Stimulated activated CD8-positive, alpha-beta memory T cell treated with anti-CD3 and anti-CD28 coated beads, Interleukin-7, amount 100 ng/mL, for 1 hour (primary cell): ENCODE measurements at places on chromosomes 11 and 22.

DNA sequence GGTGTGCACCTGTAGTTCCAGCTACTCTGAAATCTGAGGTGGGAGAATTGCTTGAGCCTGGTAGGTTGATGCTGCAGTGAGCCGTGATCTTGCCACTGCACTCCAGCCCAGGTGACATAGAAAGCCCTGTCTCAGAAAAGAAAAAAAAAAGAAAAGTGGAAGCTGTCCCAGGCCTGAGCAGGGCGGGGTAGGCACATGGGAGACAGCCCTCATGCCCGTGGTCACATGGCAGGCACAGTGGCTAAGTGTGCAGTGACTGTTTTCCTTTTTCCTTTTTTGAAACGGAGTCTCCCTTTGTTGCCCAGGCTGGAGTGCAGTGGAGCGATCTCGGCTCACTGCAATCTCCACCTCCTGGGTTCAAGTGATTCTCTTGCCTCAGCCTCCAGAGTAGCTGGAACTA is 7.8 kb downstream of the OTUB1 start:
- no peak for DNase-seq

GRCh38 chr11:93686812-93687211 is 25.3 kb downstream of the CEP295 start:
- DNase-seq: no peak

GRCh38 chr11:92180664-92181251 is 43.9 kb upstream of the FAT3 start:
- DNase-seq: no peak

GRCh38 chr11:13375798-13376197 is 87.2 kb downstream of the BTBD10 start:
- no peak for DNase-seq

- DNase-seq: no peak
Observed at GRCh38 chr11:95262994-95263765, 32.2 kb upstream of the SESN3 start.

GRCh38 chr11:28702871-28703270 is 594.7 kb downstream of the METTL15 start:
- no peak for DNase-seq

DNA sequence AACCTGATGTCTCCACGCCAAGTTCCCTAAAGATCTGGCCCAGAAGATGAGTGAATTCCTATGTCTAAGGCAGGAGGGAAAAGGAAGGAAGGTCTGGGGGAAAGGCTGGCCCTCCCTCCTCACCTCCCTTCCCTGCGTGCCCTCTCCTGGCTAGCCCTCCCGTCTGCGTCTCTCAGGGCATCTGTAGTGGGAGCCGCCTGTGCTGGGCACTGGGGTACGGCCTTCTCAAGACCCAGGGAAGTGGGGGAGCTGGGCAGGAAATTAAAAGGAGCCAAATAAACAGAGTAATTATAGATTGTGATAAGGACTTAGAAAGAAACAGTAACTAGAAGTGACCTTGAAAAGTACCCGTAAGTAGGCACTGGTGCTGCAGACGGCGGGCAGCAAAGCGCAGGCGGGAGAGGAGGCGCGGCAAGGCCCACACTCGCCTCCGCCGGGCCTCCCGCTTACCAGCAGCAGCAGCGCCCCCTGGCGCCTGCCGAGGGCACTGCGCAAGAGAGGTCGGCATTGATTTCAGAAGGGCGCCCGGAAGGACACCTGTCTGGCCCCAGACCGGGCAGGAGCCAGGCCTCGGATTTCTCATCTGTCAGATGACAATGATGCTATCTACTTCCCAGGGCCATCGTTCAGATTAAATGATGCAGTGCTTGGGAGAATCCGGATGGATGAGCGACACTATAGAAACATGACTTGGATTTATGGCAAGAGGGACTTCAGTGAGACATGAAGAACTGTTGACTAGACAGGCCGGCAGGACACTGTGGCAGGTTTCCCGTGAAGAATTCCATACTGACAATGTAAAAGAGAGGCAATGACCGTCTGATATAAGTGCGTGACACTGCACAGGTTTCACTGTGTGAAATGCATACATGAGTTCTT is 7.3 kb downstream of the KCNJ1 start:
- DNase-seq: peak; percentile 62

GRCh38 chr11:18974192-18974591 is 35.0 kb upstream of the MRGPRX1 start:
- DNase-seq: no peak

GRCh38 chr11:55970935-55971334 is 1.2 kb upstream of the OR10AG1 start:
- DNase-seq: no peak

DNA sequence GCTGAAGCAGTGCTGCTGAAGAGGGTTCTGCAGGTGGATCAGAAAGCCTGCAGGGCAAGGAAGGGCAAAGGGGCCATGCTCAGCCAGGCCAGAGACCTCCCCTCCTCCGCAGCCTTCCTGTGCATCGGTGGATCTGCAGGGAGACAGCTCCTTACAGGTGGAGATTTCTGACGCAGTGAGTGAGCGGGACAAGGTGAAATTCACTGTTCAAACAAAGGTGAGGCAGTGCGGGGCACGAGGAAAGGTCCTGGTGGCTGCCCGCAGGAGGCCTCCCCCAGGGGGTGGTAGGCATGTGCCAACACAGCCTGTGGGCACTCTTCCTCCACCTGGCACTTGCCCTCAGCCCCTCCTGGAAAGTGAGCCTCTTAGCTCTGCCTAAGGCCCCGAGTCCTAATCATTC is 8.6 kb downstream of the CFL1 start:
- no peak for DNase-seq

- DNase-seq: no peak
Observed at GRCh38 chr11:22193348-22194051, 615 bp downstream of the ANO5 start.

GRCh38 chr11:3030289-3031070 is 26.7 kb downstream of the CARS1 start:
- DNase-seq: no peak

DNA sequence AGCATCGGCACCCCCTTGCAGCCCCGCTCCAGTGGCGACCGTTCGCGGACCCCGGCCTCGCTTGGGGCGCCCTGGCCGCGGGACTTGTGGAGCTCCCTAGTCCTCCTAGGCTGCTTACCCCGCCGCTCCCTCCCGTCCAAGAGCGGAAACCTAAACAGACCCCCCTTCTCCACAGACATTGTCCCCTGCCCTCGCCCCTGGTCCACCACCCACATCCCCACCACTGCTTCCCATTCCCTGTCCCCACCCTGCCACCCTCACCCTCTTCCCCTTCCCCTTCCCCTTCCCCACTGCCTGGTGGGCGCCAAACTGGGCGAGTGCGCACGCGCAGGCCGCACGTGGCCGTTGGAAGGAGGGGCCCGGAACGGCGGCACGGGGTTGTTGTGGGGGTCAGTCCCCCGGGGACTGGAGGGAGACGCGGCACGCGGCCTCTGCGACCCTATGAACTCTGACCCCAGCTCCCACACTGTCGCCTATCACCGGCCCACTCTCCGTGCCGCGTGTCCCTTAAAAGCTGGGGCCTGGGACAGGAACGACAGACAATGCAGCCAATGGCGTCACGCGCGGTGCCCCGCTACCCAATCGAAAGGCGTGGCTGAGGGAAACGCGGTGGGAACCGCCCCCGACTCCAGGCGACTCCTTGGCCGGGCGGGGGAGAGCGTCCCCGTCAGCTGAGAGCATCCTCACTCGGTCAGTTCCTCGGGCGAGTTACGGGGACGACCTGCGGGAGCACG is at the start of gene SNX32:
Gene SNX32 (plus strand): TSS at position 667 of the 734 bp plus-strand sequence. CDS start 103 bp downstream, outside the sequence.
- DNase-seq: peak; percentile 88

DNA sequence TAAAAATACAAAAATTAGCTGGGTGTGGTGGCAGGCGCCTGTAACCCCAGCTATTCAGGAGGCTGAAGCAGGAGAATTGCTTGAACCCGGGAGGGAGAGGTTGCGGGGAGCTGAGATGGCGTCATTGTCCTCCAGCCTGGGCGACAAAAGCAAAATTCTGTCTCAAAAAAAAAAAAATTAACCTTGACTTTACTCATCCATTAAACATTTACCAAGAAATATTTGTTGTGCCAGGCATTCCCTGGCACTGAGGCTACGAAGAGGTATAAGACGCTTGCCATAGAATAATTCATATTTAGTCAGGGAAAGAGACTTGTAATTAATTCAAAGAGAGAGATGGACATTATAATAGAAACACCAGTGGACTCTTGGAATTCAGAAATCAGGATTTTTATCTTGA is 13.2 kb upstream of the PAFAH1B2 start:
- no peak for DNase-seq

DNA sequence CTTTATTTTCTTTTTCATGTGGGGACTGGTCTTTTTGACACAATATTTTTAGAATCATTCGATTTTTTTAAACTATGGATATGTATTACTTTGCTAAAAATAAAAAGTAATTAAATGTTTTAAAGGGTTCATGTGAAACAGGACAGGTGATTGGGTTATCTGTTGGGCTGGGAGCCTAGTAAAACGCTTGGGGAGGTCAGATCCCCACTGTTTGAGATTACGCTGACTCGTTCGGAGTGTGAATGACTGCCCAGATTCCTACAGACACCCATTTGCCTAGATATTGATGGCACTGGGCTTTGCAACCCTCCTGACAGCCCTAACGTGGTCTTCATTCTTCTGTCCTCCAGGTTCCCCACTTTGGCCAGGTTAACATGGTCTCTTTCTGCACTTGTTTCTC is 62.9 kb upstream of the UBASH3B start:
- no peak for DNase-seq

- DNase-seq: no peak
Observed at GRCh38 chr11:8043756-8044155, 37.3 kb upstream of the TUB start.

DNA sequence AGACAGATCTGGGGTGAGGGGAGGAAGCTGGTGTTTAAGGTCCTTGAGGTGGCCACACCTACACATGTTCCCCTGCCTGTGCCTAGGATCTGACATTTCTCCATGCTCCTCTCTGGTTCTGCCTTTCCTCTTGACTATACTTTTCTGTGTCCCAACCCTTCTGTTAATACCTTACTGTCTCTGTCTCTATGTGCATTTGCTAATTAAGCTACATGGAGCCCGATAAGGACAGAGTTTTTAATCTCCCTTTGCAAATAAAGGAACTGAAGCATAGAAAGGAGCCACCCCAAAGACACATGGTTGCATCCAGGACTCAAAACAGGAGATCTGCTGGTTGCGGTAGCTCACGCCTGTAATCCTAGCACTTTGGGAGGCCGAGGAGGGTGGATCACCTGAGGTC is 33.1 kb upstream of the CDON start:
- no peak for DNase-seq

GRCh38 chr11:16825968-16826367 is 87.5 kb downstream of the C11orf58 start:
- no peak for DNase-seq

GRCh38 chr11:26121466-26121865 is 210.5 kb upstream of the ANO3 start:
- no peak for DNase-seq

- DNase-seq: no peak
Observed at GRCh38 chr11:112541140-112542046, 280.7 kb upstream of the PLET1 start.

- DNase-seq: no peak
Observed at GRCh38 chr11:83687787-83688186, 401.6 kb upstream of the CCDC90B start.

GRCh38 chr11:17816232-17816931 is 81.8 kb downstream of the KCNC1 start:
- DNase-seq: no peak

- no peak for DNase-seq
Observed at GRCh38 chr11:60944490-60945294, 7.3 kb downstream of the SLC15A3 start.

- no peak for DNase-seq
Observed at GRCh38 chr11:43833657-43834073, 47.0 kb upstream of the ALKBH3 start.

- no peak for DNase-seq
Observed at GRCh38 chr11:69444381-69445130, 36.9 kb upstream of the LINC01488 start.

GRCh38 chr22:39327995-39328754 is 8.8 kb upstream of the RPL3 start:
- no peak for DNase-seq

DNA sequence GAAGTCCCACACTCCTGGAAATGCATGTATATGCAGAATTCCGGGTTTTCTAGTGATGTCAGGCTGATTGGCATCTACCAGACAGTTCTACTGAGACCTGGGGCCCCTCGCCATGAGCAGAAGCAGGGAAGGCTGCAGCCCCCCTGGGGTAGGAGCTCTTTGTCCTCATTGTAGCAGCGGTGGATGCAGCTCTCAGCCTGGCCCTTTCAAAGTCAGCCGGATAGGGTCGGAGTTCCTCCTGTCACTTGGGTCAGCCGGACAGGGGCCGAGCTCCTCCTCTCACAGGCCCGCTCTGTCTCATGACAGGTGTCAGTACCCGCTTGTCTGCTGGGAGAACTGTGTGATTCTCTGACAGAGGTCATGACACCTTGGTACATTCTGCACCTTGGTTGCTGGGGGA is 30.0 kb downstream of the MRGPRD start:
- no peak for DNase-seq

- DNase-seq: no peak
Observed at GRCh38 chr11:7871056-7871455, 60.0 kb downstream of the OR10A6 start.

DNA sequence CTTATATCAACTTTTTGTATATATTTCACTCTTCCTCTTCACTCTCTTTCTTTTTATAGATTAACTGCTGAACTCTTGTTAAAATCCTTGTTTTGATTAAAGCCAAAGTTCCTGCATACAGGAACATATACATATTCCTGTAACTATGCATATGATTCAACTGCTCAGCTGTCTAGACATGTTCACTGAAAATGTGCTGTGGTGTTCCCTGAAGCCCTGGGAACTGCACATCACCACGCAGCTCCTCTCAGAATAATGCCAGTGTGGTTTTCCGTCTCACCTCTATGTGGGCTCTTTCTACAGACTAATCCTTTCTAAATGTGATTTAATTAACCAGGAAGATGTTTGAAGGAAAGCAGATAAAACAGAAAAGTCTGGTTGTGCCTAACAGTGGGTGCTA is 25.6 kb upstream of the MMP12 start:
- DNase-seq: no peak

- DNase-seq: no peak
Observed at GRCh38 chr22:42938449-42938848, 76.5 kb downstream of the PACSIN2 start.

DNA sequence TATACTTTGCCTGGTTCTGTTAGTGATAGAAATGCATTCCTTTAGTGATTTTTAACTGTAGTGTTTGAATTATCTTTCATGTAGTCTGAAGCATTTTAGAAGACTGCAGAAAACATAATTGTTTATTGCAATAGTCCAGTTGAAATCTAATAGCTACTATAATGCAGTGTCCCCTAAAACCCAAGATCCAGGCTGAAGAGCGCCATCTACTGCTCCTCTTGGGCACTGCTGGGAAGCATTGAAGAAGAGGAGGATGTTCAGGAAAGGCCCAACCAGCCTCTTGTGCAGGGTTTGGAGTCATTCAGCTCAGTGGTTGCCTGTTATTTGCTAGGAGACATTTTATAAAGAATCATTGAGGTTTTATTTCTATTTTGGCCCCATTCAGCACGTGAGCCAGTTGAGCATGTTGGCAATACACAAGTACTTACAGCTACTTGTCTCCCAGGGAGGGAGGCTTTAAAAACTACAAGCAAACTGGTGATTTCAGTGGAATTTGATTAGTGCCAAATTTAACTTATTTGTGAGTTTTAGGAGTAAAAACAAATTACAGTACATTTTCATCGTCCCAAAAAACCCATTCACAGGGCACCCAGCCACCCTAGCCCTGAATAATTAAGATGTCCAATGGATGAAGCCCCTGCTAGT is 74.9 kb upstream of the HORMAD2 start:
- DNase-seq: peak; percentile 35
